ENCODE measurements at places on chromosomes 7 and 10.

GRCh38 chr10:79052291-79053080, 16.3 kb upstream of the ZMIZ1 start:
- no peak for DNase-seq

DNA sequence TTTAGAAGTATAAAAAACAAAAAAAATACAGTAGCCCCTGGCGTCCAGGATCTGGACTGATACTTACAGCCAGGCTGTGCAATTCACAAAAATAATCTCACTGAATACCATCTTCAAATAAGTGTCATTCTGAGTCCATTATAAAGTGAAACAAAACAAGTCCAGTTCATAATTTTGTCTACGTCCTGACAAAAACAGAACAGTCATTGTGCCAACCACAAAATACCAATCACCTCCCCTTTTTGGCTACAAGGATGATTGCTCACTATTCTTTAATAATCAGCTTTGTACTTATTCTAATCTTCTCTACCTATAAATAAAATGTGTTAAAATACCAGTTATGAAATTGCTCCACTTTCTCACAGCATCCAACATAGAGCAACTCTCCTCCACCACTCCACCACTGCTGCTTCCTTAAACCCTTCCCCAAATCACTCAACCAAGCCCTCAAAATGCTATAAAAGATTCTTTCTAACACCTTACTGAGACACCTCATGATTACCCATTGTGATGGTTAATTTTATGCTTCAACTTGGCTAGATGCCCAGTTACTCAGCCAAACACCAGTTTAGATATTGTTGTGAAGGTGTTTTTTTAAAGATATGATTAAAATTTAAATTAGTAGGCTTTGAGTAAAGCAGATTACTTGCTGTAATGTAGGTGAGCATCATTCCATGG, 479.8 kb upstream of the SEMA3A start:
- DNase-seq = no peak

- no peak for DNase-seq
These were observed 458.6 kb downstream of the PLXNA4 start for GRCh38 chr7:132117636-132118035.

DNA sequence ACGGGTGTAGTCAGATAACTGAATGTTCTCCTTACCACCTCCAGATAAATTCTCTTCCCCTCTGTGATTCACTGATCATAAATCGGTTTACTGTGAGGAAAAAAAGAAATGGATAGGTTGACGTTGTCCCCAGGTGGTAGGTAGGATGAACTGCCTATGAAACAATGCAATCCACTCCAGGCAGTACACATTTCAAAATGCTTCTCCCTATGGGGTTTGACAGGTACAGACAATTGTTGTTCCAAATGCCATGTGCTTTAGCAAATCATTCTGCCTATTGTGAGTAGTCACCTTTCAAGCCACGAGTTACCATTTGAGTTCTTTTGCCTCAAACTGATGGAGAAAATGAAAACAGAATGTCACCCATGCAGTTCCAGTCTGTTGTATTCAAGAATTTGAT, 21.8 kb downstream of the VIM start:
- DNase-seq = no peak

GRCh38 chr7:31764462-31764861, 77.4 kb downstream of the PPP1R17 start:
- no peak for DNase-seq

All from amygdala (tissue), 56 donors.